ENCODE measurements at places on chromosomes 7 and 10. TPM values are rescaled to one million over a fixed set of nuclear protein-coding genes. Genes with fewer than 3 reads are reported as not detected.

DNA sequence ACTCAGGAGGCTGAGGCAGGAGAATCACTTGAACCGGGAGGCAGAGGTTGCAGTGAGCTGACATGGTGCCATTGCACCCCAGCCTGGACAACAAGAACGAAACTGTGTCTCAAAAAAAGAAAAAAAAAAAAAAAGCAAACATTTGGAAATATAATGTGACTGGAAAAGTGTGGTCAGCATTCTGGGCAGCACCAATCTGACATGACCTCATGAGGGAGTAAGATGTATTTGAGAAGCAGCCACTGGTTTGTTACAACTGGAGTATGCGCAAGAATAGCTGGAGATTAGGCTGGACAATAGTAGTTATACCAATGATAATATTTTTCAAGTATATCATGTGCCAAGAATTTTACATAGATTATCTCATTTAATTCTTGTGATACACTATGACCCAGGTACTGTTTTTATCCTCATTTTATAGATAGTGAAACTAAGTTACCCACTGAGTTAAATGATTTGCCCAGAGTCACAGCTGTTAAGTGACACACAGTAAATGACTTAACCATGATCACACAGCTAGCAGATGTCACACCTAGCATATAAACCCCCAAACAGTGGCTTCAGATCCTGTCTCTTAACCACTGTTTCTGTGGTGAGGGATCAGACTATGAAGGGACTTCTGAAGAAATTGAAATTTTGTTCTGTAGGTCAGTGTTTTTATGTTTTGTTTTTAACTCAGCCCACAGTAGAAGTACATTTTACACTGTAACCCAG lies 11.1 kb downstream of the MCU start:
- DNase-seq, result no peak

DNA sequence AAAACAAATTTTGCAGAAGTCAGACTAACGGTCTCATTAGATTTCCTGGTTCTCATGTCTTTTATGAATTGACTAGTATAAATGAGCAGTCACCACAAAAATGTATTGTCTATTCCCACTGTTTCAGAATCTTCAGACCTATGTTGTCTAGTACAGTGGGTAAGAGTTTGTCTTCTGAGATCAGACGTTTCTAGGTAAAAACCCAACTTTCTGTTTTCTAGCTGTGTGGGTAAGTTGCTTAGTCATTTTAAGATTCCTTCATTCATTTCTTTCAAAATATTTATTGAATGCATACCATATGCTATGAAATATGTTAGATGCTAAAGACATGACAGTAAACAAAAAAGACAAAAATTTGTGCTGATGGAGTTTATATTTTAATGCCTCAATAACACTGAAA lies 156.3 kb downstream of the POLR1F start:
- no peak for DNase-seq

DNA sequence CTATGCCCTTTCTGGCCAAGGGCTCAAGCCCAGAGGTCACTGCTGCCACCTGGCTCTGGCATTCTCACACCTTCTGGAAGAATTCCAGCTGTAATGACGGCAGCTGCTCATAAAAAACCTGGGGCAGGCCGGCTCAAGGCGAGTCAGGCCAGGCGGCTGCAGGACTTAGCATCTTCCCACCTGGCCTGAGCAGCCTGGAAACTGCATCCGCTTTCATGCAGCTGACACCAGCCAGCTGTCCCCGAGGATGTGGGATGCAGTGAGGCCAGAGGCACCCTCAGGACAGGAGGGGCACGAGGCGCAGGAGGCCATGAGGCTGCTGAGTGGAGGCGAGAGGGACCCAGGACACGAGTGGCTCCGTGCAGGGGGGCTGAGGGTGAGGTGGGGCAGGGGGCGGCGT lies 47.5 kb upstream of the ADGRA1 start:
- no peak for DNase-seq

DNA sequence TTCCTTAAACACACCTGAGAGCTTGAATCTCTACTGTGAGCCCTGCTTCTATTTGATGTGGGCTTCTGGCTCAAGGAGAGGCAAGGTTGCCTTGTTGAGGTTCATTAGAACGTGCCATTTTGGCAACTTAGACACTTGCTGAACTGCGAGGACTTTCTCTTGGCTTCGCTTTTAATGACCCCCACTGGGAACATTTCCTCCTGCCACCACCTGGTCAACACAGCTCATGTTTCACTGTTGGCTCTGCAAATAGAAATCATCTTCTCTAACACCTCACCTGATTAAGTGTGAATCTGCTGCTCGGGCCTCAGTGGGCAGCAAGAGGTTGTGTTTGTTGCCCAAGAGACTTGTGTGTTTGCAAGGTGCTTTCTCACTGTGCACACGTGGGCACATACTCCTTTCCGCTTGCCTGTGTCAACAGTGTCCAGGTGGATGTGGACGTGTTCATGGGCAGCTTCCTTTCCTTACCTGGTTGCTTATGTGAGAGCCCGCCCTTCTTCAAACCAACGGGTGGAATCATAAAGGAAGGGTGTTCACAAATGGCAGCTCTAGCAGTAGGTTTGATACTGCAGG lies 147.0 kb downstream of the NRP1 start:
- no peak for DNase-seq

GRCh38 chr10:13873196-13873595 lies 286.4 kb downstream of the PRPF18 start:
- peak; percentile 12 for DNase-seq

DNA sequence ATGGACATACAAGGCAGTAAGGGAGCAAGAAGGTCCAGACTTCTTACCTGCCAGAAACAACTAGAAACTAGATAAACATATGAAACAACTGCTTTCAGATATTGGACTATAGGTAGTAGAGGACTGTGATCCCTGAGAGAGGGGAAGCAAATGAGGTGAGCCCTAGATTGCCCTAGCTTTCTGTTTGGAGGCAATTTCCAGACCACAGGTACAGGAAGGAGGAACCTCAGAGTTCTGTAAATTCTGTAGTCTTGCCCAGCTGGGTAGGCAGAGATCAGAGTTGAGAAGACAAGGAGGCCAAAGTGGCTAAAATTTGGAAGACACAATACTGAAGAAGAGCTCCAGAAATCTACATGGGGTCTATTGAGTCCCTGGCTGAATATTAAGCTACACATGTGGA lies 21.0 kb downstream of the CDK6 start:
- no peak for DNase-seq

- DNase-seq, result no peak
Observed at GRCh38 chr10:96125142-96125515, 5.0 kb upstream of the ZNF518A start.

FOXP2 gene
- total RNA-seq, result 13.0 TPM

HMX3 gene
- 2.6 TPM for total RNA-seq

ELFN1 gene
- total RNA-seq, result 0.96 TPM

PTCD1 gene
- total RNA-seq, result 9.6 TPM

NRP1 gene
- 73.7 TPM for total RNA-seq

GRCh38 chr7:69786730-69787395 lies 188.6 kb downstream of the AUTS2 start:
- no peak for DNase-seq

GRCh38 chr7:29084832-29085231 lies 61.5 kb downstream of the CPVL start:
- no peak for DNase-seq

RAPGEF5 gene
- 131 TPM for total RNA-seq

- DNase-seq, result no peak
Observed at GRCh38 chr10:123637326-123637880, 28.8 kb upstream of the GPR26 start.

ACSM6 gene
- 0.96 TPM for total RNA-seq

NUTM2E gene
- total RNA-seq, result 1.4 TPM

KLHL7 gene
- 18.1 TPM for total RNA-seq

PTF1A gene
- 7.5 TPM for total RNA-seq

PPP1R9A gene
- total RNA-seq, result 10.4 TPM

Data from umbilical cord (tissue), 2 donors.